ENCODE measurements at places on chromosomes 1 and 21. TPM values are rescaled to one million over a fixed set of nuclear protein-coding genes. Genes with fewer than 3 reads are reported as not detected.

GRCh38 chr1:232655028-232655745 is 25.3 kb upstream of the SIPA1L2 start:
- peak; percentile 37 for ATAC-seq

DNA sequence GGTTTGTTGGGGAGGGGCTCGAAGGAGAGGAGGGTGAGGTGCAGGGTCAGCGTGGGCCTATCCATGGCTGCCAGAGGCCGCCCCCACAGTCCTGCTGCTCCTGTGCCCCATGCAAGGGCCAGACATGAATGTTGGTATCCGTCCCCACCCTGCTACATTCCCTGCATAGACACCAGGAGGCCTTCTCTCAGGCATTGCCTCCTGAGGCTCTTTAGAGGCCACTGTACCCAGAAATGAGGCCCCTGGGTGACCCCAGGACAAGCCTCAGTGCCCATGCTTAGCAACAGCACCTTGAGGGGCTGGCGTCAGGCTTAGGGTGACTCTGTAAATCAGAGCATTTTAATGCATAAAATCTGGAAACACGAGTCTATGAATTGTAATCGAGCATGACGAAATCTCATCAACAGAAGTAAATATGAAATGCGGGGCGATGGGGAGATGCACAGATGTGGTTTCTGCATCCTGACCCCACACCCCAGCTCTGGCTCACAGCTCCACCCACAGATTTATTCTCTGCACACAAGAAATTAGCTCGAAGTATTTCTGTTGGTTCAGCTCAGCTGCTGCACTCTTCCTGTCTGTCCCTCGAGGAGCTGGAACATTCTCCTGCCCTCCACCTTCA is 124.0 kb upstream of the CSF3R start:
- no peak for ATAC-seq

- ATAC-seq: no peak
These were observed 315.5 kb downstream of the TGFB2 start for GRCh38 chr1:218660678-218661053.

GRCh38 chr1:231534703-231535159 is 6.3 kb downstream of the TSNAX start:
- ATAC-seq: no peak

DNA sequence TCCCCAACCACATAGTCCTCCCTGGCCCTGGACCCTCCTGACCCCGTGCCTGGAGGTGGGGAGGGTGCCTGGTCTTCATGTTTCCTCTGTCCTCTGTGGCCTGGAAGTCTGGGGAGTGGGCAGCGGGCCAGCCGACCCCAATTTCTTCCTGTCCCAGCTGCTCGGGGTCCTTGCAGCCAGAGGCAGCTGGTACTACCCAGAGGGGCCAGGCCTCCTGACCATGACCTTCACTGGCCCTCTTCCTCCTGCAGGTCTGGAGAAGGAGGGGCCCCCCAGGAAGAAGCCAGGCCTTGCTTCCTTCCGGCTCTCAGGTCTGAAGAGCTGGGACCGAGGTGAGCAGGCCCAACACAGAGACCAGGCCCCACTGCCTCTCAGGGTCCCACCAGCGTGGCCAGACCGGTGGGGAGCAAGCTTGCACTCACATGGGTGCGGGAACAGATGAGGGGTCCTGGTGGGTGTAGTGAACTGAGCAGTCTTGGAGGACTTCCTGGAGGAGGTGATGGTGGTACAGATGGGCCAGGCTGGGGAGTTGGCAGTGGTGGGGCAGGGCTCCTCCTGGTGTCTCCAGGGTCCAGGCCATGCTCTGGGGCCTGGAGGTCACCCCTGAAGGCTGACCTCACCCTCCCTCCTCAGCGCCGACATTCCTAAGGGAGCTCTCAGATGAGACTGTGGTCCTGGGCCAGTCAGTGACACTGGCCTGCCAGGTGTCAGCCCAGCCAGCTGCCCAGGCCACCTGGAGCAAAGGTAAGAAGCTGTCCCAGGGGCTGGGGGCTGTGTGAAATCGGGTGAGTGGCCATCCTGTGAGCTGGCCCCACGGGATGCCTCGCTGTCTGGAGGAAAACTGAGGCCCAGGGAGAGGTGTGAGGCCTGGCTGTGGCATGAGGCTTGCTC is 32.7 kb downstream of the TRIM11 start:
- no peak for ATAC-seq

Gene KRTAP19-1
- not detected for total RNA-seq

- ATAC-seq: peak; percentile 60
These were observed 6.3 kb downstream of the CELF3 start for GRCh38 chr1:151710187-151710840.

GRCh38 chr1:236913371-236914037 is 90.7 kb downstream of the MT1HL1 start:
- peak; percentile 86 for ATAC-seq

DNA sequence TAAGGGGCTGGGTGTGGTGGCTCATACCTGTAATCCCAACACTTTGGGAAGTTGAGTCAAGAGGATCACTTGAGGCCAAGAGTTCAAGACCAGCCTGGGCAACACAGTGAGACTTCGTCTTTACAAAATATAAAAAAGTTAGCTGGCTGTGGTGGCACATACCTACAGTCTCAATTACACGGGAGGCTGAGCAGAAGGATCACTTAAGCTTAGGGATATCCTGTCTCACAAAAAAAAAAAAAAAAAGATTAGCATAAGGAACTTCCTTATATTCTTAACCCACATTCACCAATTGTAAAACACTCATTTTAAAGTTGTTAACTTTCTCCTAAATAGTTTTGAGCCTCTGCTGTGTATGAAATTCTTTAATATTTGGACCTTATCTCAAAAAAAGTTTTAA is 53.1 kb downstream of the ABCD3 start:
- no peak for ATAC-seq

- ATAC-seq: peak; percentile 21
These were observed 79.5 kb upstream of the SLC45A1 start for GRCh38 chr1:8238141-8239038.

- peak; percentile 91 for ATAC-seq
These were observed 13.0 kb downstream of the WNT9A start for GRCh38 chr1:227934476-227935313.

Gene MRAP
- not detected for total RNA-seq

DNA sequence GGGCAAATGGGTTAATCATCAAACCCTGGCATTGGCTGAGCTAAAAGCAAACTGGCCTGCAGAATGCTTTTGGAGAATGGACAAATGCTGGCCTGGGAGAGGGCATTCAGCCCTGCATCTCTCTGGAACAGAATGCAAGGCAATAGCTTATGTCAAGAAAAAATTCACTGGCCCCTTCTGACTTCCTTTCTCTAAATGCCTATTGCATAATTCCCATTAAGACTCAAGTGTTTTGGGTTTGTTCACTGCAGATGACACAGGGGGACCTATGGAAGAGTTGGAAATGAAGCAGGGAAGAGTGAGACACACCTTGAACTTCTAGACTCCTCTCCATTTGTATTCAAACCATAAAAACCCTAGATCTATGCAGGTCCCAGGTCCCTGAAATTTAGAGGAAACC is 15.9 kb downstream of the PEA15 start:
- no peak for ATAC-seq

DNA sequence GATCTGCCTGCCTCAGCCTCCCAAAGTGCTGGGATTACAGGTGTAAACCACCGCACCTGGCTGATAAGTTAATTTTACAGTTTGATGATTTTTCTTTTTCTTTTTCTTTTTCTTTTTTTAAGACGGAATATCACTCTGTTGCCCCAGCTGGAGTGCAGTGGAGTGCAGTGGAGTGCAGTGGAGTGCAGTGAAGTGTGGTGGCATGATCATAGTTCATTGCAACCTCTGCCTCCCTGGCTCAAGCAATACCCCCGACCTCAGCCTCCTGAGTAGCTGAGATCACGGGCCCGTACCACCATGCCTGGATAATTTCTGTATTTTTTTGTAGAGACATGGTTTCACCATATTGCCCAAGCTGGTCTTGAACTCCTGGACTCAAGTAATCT is 84.4 kb upstream of the CXADR start:
- ATAC-seq: no peak

DNA sequence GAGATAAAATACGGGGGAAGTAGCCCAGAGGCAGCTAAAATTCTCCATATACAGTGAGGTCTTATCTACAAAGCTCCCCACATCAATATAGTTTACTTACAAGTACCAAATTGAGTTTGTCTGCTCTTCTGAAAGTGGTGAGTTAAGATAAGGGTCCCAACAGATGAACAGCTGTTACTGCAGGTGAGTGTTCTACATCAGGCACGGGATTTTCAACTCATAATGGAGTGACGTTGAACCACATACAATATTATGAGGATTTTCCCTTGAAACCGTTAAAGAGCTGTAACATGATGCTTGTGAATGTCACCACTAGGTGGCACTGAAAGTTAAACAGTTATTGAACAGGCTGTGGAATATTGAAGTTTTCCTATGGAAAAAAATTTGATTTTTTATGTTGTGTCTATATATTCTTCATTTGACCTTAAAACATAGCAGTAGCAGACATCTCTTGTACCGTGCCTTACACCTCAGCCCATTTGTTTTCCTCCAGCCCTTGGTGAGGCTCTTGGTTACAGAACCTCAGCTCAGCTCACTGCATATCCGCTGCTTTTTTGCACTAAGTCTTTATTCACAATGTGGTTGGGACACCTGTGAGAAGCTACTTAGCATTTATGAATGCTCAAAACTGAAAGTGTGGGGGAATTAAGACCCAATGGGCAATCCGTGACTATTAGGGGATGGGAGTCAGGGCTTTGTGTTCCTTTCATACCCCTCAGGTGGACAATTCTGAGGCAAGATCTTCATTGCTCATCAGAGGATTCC is 23.2 kb downstream of the CD1D start:
- ATAC-seq: peak; percentile 78

DNA sequence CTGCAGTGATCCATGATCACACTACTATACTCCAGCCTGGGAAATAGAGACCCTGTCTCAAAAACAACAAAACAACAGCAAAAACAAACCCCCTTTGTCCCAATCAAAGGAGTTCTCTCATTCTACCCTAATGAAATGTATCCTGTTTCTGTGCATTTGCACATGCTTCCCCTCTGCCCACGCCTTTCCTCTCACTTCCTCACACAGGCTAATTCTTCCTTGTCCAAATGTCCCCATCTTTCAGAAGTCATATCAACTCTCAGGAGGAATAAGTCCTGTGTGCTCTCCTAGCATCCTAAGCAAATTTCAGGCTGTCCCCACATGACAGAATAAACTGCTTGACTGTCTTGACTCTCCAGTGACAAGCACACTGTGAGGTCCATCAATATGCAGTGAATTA is 8.1 kb upstream of the ATP1B1 start:
- ATAC-seq: no peak

- ATAC-seq: peak; percentile 2
These were observed 2.8 kb downstream of the ANKRD34A start for GRCh38 chr1:145961425-145962156.

DNA sequence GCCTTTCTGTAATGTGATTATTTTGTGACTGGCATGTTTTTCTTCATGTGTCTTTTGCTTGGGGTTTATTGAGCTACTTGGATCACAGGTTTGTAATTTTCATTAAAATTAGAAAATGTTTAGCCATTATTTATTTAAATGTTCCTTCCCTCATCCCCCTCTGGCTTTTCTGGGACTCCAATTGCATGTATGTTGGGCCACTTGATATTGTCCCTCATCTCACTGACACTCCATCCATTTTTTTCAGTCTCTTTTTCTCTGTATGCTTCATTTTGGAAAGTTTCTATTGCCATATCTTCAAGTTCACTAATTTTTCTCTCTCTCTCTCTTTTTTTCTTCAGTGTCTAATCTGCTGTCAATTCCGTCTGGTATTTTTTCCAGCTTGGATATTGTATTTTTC is 390.1 kb downstream of the PRDM2 start:
- ATAC-seq: no peak

- no peak for ATAC-seq
These were observed 40.6 kb upstream of the HHAT start for GRCh38 chr1:210288116-210288515.

DNA sequence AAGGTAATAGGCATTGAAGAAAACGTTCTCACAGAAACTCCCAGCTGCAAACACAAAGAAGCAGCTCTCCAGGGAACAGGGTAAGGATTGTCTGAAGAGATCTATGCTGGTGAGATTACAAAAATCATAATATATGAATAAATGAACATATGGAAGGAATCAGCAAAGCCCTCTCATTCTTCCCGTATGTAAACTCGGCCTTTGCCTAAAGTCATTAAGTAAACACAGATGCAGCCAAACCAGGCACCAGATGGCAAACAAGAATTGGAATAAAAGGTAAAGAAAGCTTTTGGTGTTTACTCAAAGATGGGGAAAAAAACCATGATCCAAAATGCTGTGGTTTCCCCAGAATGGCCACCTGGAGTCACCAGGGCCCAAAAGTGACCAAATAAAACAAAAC is 76.6 kb upstream of the HOOK1 start:
- no peak for ATAC-seq

Gene HSD3B2
- total RNA-seq: not detected

Gene OXCT2
- total RNA-seq: 0.69 TPM

DNA sequence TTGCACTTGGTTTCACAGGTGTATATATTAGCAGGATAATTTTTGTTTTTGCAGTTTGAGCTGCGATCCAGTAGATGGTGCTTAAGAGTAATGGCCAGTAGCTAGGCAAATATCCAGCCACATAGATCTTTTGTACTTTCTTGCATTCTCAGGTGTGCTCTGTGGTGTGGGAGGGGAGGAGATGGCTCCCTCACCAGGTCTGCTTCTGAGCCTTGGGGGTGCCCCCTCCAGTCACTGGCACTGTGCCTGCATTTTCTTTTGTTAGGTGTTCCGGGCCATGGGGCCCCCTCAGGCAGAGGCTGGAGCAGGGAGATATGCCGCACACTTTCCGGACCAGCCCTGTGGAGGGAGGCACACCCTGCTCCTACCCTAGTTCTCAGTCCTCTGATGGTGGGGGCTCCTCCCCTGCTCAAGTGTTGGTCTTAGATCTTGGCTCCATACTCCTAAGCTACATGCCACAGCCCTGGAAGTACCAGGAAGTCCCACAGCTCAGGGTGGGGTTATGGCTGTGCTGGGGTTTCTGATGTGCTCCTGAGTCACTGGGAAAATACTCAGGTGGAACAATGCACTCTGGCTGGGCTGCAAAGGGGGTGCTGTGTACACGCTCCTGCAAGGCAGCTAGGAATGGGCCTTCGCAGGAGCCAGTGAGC is 197.6 kb upstream of the DMRTA2 start:
- ATAC-seq: no peak

Gene GJC2
- total RNA-seq: 0.61 TPM

Gene KIF17
- total RNA-seq: 0.85 TPM

Gene RERE
- total RNA-seq: 48.0 TPM

Gene SLAMF6
- 28.6 TPM for total RNA-seq

DNA sequence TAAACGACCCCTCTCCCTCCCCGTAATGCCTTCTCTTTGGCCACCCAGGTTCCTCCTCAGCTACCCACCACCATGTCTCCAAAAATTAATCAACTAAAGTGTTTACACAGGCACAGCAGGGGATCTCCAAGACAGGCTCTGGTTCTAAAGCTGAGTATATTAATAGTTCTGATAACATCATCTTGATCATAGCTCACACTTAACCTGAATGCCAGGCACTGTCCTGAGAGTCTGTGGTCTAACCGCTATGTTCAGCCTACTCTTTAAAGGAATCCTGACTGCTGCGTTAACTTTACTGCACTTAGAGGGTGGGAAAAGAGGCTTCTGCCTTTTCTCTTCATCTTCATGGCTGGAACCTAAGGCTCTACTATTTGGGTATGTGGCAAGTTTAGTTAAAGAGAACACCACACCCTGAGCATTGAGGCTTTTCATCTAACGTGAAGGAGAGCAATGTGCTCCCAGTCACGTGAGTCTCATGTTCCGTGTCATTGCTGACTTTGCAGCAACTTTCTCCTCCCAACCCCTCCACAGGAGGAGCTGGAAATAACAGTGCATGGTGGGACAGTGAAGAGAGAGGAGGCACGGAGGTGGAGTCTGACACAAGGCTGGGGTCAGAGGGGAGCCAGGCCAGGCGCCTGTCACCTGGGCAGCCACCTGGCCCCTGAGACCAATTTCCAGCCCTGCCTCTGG is 86.4 kb downstream of the FAM78B start:
- peak; percentile 52 for ATAC-seq

Gene SPRR2G
- not detected for total RNA-seq

Gene CCDC185
- total RNA-seq: not detected

Gene HOOK1
- total RNA-seq: 10.3 TPM
